Activated T-cell treated with anti-CD3 and anti-CD28 coated beads, Interleukin-2, amount 50 U/mL, for 1 hour (primary cell): ENCODE measurements at places on chromosomes 6 and 20.

- no peak for DNase-seq
These were observed 142.3 kb upstream of the NRSN1 start for GRCh38 chr6:23983735-23984134.

- no peak for DNase-seq
These were observed 306.1 kb upstream of the RGS17 start for GRCh38 chr6:153437193-153437592.

GRCh38 chr6:144134737-144135136 lies 15.6 kb upstream of the STX11 start:
- no peak for DNase-seq

DNA sequence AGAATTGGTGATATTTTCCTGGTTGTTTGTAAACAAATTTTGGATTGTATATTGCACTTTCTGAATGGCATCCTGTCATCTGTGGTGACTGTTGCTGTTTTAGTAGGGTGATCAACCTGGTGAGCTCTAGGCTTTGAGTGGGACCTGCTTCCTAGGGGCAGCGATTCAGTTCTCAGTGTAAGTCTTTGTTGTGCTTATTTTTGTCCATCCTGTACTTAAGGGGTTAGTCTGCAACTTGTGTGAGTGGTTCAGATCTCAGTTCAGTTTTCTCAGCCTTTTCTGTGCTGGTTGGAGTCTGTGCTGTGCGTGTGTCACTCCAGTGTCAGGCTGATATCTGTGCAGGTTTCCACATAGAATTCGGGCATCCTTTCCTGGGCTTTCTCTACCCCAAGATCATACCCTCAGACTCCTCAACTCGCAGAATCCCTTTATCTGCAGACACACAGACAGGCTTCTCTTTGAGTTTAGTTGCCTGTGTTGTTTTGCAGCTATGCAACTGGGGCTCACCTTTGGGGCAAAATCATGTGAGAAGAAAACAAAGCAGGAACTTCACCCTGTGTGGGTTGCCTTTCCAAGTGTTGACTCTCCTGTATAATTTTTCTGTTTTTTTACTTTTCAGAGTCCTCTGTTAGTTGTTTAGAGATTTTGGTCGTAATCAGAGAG lies 177.7 kb downstream of the FARS2 start:
- DNase-seq = no peak

- DNase-seq = no peak
These were observed 52.1 kb downstream of the PHACTR3 start for GRCh38 chr20:59656417-59656816.

- DNase-seq = no peak
These were observed 269.5 kb upstream of the ARID1B start for GRCh38 chr6:156507656-156508055.

DNA sequence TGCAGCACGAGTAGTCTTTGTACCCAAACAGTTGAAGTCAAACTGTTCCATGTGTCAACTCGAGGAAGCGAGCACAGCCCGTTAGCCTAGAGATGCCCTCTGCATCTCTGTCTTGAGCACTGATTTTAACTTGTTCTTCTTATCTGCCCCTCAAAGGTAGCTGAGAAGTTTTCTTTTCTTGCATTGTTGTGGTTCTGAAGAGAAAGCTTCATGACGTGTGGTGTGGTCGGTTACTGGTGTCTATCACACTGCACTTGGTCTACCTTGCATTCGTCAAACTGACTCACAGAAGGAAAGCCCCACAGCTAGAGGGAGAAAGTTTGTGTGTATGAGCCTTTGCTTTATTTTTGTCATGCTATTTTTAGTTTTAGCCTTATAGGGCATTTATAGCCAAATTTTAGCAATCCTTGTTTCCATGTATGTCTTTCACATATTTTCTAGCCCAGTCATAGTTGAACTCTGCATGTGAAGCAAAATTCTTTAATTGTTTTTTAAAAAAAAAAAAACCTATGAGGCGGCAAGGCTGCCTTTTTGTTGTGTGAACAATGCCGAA lies 115.1 kb downstream of the JAG1 start:
- no peak for DNase-seq

DNA sequence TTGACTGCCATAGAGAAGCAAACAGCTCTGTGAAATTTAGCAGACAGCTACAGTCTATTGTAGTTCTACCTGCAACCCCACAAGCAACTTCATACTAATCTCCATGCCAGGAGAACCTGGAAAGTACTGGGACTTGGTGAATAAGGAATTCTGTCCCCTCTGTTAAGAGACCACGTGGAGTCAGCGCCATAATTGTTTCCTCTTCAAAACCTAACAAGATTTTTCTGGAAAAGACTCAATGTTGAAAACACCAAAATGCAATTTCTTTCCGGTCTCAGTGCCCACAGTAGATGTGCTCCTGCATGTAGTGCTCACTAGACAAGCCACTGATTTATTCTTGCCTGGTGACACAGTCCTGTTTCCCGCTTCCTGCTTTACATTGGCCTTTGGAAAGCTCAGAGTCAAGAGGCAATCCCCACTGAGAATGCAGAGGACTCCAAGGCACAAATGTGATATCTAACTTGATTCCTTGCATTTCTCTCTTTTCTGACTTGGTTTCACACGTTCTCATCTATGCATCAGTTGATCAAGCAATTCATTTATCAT lies 268.3 kb downstream of the HIVEP2 start:
- DNase-seq = no peak

DNA sequence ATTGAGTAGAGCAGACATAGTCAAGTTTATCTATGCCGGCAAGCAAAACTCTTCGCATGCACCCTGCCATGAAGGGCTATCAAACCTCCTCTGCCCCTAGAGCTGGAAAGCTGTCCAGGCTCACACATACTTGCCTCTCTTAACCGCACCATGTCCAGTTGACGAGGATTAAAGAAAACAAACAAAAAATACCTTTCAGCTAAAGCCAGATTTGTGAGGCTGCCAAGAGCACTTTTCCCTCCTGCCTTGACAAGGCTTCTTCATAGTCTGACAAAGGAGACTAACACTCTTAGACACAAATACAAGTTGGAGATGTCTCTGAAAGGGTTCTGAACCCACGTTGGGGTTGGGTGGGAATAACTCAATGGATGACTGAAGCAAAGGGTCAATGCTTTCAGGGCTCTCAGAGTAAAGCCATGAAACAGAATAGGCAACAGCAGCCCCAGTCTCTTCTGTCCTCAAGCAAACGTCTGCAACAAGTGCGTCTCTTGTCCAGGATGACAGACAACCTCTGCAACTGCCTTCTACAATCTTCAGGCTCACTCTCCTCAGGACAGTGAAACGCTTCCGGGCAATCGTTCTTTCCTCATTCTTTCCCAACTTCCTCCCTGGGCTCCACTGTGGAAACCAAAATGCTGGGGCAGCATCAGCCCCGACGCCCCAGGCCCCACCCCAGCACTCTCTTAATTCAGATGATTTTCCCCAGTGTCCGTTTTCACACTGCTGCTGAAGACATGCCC lies 57.8 kb downstream of the AGPAT4 start:
- DNase-seq = no peak

- no peak for DNase-seq
These were observed 181.4 kb downstream of the GMPR start for GRCh38 chr6:16419636-16420336.

DNA sequence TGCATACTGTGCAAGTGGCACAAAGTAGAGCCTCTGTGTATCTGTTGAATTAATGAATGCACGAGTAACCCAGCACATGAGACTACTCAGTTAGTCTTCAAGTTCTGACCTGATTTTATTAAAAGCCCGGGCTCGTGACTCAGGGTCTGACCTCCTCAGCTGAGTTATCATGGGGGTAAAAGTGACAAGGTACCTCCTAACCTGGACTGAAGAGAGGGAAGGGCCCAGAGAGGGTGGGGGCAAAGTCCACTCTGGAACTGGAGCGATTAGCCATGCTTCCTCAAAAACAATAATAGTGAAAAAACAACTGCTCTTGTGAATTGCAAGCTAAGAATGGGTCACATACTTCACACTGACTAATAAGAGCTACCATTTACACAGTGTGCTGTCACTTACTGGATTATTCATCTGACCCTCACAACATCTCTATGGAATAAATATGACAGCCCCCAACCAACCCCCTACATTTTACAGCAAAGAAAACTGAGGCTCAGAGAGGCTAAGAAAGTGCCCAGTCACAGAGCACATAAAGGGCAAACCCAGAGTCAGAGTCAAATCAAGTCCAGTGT lies 26.7 kb downstream of the TRERF1 start:
- DNase-seq = no peak

DNA sequence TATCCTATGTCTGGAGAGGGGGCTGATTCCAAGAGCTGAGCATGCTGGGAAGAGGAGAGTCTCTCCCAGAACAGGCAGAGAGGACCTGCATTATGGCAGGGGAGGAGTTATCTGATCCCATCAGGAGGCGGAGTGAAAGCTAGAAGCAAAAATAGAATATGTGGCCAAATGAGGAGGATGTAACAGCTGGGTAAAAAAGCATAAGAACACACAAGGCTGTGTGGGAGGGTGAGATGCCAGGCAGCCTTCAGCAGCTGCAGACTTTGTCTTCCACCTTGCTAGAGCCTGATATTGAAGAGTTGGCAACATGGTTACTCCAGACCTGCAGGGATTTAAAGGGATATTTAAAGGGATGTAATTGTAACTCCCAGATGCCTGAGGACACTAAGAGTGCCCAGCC lies 167.1 kb downstream of the PTPRT start:
- no peak for DNase-seq

DNA sequence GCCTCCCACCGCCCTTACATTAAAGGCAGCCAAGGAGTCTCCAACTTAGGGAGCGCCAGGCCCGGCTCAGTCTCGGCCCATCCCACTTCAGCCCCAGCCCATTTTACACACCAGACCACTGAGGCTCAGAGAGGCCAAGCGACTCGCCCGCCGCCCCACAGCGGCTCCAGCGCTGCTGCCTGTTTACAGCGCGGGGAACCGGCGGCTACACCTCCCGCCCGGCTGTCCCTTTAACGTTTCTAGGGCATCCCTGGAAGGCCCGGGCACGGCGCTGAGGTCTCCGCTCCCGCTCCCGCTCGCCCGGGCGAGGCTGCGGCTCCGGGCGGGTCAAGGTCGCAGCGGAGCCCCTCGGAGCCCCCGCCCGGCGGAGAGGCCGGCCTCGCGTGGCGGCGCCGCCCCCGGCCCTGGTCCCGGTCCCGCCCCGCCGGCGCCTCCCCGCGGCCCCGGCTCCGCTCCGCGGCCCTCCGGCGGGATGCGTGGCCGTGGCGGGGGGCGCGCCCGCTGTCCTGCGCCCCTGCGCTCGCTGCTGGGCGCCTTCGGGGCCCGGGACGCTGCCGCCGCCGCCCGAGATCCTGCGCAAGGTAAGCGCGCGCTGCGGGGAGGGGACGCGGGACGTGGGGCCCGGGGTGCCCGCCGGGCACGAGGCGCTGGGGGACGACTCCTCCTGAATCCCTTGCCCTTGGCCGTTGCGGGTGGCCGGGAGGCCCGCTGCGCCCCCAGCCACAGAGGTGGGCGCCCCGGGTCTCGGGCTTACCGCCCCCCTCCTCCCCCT lies 27.1 kb upstream of the PHACTR3 start:
- DNase-seq = no peak

DNA sequence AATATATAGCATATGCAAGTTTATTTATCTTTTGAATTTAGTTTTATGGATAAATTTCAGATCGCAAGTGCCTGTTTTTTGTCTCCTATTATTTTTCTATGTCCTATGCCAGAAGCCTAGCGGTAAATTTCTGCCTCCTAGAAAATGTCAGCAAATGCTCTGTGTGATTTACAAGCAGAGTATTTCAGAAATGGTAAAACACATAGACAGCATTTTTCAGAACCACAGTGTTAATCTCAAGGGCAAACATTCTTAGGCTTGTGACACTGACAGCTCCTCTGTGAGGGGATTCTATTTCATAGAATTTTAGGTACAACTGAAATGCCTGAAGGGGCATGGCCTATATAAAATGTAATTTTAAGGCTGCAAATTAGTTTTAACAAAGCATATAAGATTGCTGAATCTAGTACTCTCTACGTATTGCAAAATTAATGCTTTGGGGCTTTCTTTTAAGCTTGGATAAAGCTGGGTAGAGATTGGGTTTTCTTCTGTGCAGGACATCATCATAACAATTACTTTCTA lies 89.9 kb upstream of the PTCHD4 start:
- DNase-seq = no peak

GRCh38 chr6:10146715-10147451 lies 268.0 kb downstream of the TFAP2A start:
- DNase-seq = no peak

- no peak for DNase-seq
These were observed 9.0 kb upstream of the TSHZ2 start for GRCh38 chr20:52963131-52963530.

DNA sequence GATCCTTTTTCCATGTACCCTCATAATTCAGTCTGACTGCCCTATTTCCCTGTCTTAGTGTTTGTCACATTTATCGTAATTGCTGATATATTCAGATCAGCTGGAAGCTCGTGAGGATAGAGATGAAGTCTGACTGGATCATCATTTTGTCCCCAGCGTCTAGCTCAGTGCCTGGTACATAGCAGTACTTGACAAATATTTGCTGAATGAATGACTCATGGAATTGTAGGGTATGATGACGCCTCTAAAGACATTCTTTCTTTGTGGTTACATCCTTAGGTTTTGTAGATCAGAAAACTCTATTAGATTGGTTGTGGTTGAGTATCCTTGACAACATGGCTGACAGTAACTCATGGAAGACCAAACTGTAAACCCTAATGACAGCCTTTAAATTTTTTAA lies 68.9 kb downstream of the MTHFD1L start:
- no peak for DNase-seq

GRCh38 chr6:69917834-69918233 lies 51.5 kb downstream of the COL19A1 start:
- DNase-seq = no peak

DNA sequence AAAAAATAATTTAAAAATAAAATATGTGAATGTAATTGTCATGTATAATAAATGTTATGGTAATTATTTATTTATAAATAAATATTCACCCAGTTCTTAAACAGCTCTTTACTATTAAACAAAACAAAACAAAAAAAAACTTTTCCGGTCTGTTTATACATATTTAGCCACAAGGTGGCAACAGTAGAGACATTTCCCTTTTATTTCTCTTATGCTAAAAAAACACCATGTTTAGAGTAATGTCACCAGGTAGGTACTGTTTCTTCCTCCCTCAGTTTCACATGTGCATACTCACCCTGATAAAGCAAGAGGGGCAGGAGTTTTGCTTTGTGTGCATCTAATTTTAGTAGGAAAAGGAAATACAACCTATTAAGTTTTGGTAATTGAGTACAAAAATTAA lies 610.4 kb upstream of the IMPG1 start:
- DNase-seq = no peak

DNA sequence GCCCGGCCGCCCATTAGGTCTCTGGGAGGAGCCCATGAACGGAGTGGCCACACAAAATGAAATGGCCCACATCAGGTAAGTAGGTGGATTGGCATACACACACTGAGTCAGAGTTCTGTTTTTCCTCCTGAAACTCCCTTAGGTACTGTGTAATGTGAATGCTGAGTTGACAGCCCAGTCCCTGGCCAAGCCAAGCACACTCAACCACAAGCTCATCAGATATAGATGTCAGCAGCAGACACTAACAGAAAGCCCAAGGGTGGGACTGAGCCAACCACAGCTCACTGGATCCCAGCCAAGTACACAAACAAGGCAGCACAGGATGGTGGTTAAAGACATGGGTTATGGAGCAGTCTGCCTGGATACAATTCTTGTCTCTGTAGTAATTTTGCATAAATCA lies 403.4 kb downstream of the GJA1 start:
- no peak for DNase-seq

- no peak for DNase-seq
These were observed 224.5 kb upstream of the AGPAT4 start for GRCh38 chr6:161498359-161498758.

GRCh38 chr6:31479933-31480535 lies 17.9 kb upstream of the MICB start:
- DNase-seq = no peak
